CD14-positive monocyte (primary cell): ENCODE measurements at places on chromosomes 6 and 20.
A peak's percentile ranks its signal among the peaks of the same experiment; 100 is the strongest.

DNA sequence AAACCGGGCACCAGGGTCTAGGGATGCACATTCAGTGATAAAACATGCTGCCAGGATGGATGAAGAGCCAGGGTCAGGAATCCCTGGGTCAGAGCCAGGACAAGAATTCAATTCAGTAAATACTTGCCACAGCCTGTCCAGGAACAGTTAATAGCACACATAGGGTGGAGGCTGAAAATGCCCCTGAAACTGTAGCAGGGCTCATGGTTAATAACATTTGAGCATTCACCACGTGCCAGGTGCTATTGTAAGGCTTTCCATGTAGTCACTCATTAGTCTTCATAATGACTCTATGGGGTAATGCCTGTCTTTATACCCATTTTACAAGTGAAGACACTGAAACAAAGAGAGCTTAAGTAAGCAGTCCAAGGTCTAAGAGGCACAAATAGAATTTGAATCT lies 296.3 kb downstream of the LRFN2 start:
- no peak for DNase-seq

DNA sequence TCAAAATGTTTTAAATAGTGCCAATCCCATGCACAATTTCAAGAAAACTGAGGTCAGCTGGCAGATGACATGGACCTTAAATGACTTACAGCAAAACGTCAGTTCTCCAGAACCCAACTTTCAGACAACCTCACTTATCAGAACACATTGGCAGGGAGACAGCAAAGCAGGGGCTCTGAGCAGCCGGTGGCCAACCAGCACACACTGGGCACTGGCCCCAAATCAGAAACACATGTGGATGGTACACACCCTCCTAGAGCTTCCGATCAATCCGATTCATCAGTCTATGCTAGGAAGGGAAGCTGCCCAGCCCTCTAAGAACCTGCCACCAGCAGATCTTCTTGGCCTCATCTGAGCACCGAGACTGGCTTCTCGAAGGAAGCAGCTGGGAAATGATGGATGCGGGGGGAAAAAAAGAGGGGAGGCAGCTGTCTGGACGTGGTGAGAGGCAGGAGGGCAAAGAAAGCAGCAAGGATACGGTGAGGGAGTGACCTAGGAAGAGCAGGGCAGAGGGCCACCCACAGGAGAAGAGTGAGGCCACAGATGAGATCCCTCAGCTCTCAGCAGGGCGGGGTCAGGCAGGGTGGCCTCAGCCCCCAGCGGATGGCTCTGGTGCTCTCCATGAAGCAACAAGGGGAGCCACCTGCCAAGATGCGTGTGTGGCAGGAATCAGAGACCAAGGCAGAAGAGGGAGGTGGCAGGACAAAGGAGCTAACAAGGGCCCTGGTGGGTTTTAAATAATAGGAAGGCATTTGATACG lies 32.9 kb downstream of the TAF4 start:
- DNase-seq: no peak

DNA sequence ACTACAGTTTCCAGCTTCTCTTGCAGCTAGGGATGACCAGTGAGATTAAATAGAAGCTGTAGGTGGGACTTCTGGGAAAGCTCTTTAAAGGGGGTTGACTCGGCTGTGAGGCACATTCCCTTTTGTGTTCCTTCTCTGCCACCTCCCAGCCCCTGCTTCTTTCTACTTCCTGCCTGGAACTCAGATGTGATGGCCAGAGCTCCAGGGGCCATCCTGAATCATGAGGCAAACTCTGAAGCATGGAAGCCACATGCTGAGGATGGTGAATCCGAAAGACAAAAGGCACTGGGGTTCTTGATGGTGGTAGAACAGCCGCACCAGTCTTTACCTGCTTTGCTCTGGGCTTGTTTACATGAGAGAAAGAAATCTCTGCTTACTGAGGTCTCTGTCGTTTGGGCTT lies 9.1 kb downstream of the CEBPB start:
- no peak for DNase-seq

DNA sequence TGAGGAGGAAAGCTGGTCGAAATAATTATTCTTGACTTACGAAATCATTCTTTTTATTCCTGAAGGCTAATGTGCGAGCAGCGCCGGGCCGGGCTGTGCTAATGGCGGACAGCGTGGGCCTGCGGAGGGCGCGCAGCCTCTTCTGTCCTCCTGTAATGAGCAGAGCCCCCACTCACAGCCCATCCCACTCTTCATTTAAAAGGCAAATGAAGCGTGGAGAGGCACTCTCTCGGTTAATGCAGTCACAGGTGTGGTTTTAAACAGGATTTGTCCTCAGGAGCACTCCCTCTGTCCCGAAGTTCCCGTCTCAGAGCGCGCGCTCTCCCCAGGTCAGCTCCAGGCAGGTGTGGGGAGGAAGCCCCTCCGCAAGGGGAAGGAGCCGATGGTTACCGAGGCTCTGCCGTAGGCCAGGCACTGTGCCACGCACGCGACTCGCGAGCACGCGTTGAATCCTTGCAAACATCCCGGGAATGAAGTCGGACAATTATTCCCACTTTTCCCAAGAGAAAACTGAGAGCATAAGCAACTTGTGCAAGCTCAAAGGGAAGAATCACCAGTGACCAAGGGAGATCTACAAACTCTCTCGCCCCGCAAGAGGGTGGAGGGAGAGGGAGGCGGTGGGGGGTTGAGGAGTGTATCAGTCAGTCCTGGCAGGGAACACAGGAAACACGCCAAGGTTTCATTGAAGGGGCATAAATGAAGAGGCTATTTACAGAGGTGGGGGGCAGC lies 35.5 kb upstream of the ZFAND3 start:
- no peak for DNase-seq

DNA sequence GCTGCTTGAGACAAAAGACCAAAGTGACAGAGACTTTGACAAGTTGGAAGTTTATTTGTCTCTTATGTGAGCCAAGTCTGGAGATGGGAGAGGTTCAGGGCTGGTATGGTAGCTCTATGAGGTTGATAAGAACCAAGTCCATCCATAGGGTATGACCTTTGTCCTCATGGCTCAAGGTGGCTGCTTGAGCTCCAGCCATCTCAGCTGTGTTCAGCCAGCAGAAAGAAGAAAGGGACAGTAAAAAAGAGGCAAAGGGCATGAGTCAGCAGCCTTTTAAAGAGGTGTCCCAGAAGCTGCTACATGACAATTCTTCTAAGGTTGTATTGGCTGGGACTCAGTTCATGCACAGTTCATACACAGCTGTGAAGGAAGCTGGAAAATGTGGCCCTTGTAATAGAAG lies 49.0 kb downstream of the CD40 start:
- no peak for DNase-seq

DNA sequence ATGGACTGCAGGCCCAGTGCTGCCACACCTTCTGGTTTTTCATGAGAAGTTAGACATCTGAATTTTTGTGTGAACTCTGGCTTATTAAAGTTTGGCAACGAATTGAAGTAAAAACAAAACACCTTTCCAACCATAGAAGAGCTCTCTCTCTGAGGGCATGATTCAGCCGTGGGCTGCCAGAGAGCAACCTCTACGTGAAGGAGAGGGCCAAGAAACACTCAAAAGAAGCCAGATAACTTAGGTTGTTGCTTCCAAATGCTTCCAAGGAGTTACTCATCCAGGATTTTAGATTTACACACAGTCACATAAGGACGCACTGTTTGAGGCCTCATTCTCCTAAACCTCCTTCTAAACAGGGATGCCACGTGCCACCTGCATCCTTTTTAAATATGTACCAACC lies 65.5 kb downstream of the NRN1 start:
- no peak for DNase-seq

- no peak for DNase-seq
Observed at GRCh38 chr20:52096117-52096516, 95.5 kb downstream of the ZFP64 start.

DNA sequence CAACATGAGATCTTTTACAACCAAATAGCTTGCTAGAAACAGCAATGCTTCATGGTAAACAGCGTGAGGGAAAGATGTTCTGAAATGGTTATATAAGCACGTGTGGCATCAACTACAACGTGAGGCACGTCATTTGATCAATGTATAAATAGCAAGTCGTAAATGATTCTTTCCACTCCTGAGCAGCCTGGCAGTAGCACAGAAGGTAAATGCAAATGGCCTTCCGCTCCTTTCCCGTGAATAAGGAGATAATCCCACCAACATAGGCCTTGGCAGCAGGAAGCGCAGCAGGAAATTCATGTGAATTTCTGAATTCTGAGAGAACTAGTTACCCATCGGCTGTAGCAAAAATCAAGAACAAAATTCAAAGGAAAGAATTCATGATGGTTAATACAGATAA lies 17.0 kb downstream of the RPS6KA2 start:
- no peak for DNase-seq

GRCh38 chr6:147765541-147765940 lies 257.1 kb downstream of the SAMD5 start:
- no peak for DNase-seq

GRCh38 chr6:109609737-109610136 lies 81.3 kb downstream of the AK9 start:
- DNase-seq: no peak

GRCh38 chr20:41428285-41428684 lies 61.7 kb upstream of the EMILIN3 start:
- no peak for DNase-seq

DNA sequence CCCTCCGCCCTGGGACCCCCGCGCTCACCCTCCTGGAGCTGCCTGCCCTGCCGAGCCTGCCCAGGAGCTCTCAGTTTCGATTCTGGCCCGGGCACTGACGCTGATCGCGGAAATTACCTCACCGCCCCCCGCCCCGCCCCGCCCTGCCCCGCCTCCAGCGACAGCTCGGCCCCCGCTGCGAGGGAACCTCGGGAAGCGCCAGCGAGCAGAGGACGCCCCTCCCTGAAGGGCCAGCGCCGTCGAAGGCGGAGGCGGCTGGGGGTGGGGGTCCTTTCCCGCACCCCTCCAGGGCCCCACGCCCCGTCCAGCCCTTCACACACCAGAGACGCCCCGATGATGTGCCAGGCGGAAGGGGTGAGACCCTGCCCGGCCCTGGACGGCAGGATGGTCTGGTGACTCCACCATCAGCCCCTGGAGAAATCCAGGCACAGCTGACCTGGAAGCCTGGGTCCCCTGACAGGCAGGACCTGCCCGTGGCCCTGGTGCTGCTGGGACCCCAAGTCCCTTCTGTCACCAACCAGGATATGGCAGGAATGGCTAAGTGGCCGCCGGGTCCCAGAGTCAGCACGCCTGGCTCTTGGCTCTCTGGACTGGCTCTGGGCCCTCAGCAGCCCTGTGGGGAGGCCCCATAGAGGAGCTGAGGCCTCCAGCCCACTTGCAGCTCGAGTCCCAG lies at the start of gene HELZ2:
Gene HELZ2 (minus strand): TSS at position 84 of the 673 bp plus-strand sequence. CDS start 1,854 bp downstream, outside the sequence.
- peak; percentile 63 for DNase-seq

DNA sequence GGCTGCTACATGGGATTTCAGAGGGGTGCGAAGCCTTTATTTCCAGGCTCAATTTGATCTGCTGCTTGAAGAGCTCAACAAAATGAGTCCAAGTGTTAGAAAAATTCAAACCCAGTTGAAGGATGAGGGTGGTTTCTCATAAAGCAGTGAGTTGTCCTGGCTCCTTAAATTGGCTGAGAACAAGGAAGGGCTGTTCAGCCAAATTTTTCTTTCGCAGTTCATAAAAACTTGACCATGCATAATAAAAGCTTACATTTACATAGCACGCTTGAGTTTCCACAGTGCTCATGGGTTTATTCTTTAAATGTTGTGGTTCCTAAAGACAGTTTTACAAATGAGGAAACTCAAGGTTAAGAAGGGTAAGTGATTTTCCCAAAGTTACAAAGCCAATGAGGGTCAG lies 174.4 kb upstream of the FOXA2 start:
- DNase-seq: no peak

GRCh38 chr20:44203161-44203560 lies 7.4 kb downstream of the OSER1 start:
- DNase-seq: no peak

GRCh38 chr6:169253337-169254238 lies at the start of gene THBS2:
THBS2 (minus strand) TSS chr6:169253846; CDS start chr6:169250784, 3,062 bp downstream.
- no peak for DNase-seq

DNA sequence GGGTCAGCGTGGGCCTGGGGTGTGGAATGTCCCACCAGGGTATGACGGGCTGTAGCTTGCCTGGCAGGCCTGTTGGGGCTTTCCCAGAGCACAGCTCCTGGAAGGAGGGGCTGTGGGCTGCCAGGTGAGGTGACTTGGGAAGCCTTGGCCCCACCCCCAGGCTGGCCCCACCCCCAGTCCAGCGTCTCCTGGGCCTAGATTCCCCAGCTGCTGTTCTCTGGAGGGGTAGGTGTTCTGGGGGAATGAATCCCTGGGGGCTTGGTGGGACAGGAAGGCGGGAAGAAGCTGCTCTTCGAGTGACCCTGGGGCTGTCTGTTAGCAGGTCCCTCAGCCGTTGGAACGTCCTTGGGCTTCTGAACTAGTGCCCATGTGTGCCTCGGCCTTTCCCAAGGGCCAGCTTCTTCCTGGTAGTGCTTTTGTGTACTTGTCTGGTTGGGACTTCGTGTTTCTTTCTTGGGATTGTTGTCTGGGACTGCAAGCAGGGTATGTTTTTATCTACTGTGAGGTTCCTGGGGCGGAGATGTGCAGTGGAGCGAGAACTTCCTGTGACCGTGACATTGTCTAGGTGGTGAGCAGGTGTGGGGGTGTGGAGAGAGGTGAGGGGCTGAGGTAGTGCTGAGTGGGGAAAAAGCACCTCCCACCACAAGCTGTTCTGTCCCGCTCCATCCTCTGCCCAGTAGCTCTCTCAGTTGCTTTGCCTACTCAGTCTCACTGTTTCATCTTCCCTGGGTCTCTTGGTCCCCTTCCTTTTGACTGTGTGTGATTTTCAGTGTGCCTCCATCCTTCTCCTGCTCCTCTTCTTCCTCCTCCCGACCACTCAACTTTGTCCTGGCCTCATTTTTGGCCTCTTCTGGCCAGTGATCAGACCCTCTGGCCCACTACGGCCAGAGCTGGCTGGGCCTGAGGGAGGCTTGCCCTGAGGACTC lies 1.3 kb upstream of the DDR1 start:
- no peak for DNase-seq

DNA sequence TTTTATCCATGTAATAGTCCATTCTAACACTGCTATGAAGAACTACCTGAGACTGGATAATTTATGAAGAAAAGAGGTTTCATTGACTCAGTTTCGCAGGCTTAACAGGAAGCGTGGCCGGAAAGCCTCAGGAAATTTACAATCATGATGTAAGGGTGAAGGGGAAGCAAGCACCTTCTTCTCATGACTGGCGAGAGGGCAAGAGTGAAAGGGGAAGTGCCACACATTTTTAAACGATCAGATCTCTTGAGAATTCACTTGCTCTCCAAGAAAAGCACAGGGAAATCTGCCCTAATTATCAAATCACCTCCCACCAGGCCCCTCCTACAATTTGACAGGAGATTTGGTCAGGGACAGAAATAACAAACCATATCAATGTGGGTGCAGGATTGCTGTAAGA lies 859.7 kb downstream of the EPHA7 start:
- no peak for DNase-seq

- no peak for DNase-seq
Observed at GRCh38 chr20:38208088-38208487, 43.0 kb upstream of the TGM2 start.

- DNase-seq: no peak
Observed at GRCh38 chr20:20608641-20609040, 103.8 kb downstream of the RALGAPA2 start.

DNA sequence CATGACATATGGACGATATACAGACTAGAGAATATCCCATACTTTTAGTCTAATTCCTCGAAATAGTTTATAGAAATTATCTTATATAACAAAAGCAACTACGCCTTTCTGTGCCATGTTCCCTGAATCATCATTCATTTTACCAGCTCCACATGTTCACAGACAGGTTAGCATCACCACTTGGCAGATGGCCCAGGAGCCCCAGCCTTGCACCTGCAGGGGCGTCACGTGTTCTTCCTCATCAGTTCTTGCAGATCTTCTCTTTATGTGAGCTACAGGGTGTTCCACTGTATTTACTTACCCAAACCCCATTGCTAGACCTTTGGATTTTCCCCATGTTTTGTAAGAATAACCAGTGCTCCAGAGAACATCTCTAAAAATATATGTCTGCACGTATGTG lies 12.6 kb upstream of the BNIP5 start:
- DNase-seq: no peak

GRCh38 chr20:51797357-51798025 lies 4.8 kb downstream of the SALL4 start:
- DNase-seq: no peak
